ENCODE measurements at places on chromosomes 5 and 9.

- no peak for DNase-seq
Measured at GRCh38 chr5:30959238-30959637, 234.2 kb upstream of the CDH6 start.

- no peak for DNase-seq
Measured at GRCh38 chr5:37875051-37875787, 35.4 kb upstream of the GDNF start.

DNA sequence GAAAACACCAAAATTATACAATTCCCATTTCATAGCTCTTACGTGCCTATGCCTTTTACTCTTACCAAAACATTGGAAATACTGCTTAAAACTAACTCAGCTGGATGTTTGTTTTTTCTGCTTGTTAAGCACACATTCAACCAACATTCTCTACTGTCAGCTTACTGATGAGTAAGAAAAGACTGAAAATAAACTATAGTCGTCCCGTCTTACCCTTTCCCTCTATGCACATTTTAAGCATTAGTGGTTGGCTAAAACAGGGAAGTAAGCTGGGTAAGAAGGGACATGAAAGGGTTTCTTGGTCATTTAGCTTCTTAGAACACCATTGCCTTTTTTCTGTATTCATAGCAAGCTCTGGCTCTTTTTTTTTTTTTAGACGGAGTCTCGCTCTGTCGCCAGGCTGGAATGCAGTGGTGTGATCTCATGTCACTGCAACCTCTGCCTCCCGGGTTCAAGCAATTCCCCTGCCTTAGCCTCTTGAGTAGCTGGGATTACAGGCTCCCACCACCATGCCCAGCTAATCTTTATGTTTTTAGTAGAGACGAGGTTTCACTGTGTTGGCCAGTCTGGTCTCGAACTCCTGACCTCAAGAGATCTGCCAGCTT lies 232.1 kb upstream of the PCSK5 start:
- no peak for DNase-seq

GRCh38 chr9:98913044-98913443 lies 30.7 kb upstream of the COL15A1 start:
- no peak for DNase-seq

DNA sequence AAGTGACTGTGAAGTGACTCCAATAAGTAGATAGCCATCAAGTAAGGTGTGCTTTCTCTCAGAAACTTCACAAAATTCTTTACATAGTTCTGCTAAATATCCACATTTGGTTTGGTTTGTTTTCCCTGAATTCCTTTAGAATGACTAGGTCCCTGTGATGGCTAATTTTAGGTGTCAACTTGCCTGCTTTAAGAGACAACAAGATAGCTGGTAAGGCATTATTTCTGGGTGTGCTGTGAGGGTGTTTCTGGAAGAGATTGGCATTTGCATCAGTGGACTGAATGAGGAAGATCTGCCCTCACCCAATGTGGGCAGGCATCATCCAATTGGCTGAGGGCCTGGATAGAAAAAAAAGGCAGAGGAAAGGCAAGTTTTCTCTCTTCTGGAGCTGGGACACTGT lies 8.3 kb upstream of the PTBP3 start:
- DNase-seq, result no peak

DNA sequence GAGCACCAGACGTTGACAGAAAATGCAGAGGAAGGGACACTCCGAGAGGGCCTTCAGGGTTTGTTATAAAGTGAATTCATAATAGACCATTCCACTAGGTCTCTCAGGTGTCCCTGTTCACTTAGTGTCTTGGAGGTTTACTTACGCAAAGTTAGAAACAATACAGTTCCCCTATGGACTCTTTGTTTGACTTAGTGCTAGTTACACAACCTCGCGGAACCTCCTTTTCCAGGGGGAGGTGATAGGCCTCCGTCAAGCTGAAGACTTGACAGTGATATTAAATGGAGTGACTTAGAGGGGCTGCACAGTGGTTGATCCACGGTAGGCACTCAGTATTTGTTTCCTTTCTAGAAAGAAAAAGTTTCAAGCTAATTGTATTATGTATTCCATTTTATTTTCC lies 1.3 kb downstream of the CCT5 start:
- no peak for DNase-seq

DNA sequence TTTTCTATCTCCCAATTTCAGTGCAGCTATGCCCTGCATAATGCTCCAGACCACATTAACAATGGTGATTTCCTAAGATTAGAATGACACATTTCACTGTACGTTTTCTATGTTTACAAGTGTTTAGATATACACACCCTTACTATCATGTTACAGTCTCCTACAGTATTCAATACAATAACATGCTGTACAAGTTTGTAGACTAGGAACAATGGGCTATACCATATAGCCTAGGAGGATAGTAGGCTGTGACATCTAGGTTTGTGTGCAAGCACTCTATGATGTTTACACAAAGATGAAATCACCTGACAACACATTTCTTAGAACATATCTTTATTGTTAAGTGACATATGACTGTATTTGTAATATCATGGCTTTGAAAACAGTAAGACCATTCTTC lies 1435.6 kb upstream of the NUDT12 start:
- DNase-seq, result no peak

GRCh38 chr5:144644317-144644716 lies 473.6 kb downstream of the KCTD16 start:
- DNase-seq, result no peak

DNA sequence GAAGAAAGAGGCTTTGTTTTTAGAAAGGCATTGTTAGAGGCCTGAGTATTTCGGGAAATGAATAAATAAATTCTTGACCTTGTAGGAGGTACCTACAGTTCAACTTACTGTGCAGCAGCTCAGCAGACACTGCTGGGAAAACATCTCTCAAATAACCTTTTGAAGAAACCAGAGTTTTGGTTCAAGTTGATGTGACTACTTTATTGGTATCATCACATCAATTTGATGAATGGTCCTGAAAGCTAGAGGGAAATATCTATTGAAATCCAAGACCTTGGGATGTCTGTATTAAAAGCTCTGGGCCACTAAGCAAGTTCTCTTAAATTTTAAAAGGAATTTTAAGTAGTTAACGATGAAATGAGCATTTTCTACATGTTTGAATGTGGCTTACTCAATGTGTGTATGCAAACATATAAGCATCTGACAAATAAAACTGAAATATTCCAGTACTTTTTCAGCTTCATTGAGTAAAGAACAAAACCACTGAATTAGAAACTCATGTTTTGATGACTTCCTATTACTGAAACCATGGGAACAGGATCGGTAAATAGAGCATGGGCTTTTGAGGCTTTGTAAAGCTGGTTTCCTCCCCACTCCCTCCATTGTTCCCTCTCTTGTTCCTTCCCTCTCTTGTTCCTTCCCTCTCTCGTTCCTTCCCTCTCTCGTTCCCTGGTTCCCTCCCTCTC lies 36.7 kb downstream of the SLC27A6 start:
- no peak for DNase-seq

DNA sequence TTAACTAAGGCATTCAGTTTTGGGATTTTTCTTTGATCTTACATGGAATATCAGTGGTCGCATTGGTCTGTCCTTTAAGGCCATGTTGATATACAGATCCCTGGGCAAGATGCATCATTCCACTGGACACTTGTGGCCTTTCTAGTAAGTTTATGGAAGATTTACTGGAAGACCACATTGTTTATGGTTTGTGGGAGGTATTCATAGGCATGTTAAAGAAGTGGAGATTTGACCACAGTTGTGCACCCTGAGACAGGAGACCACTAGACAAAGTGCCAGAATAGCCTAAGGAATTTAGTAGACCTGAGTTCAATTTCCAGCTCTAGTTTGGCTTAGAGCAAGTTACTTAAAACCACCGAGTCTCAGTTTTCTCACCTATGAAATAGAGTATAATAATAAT lies 383.1 kb upstream of the PAPPA start:
- DNase-seq, result no peak

- no peak for DNase-seq
Measured at GRCh38 chr9:37511016-37512010, 25.6 kb downstream of the POLR1E start.
